CD8-positive, alpha-beta T cell (primary cell): ENCODE measurements at places on chromosomes 5 and 9. TPM values are rescaled to one million over a fixed set of nuclear protein-coding genes. Genes with fewer than 3 reads are reported as not detected.

The SLC4A9 gene
- total RNA-seq: not detected

The PCDHGA7 gene
- 0.08 TPM for total RNA-seq

The TMEM174 gene
- not detected for total RNA-seq

The RPL37 gene
- 2,873 TPM for total RNA-seq

The PCDHB2 gene
- not detected for total RNA-seq

The HNRNPA0 gene
- total RNA-seq: 57.0 TPM

The CDC25C gene
- total RNA-seq: not detected

The CDC20B gene
- total RNA-seq: not detected

The IARS1 gene
- 64.2 TPM for total RNA-seq

The PCDHB9 gene
- total RNA-seq: not detected

The DIRAS2 gene
- total RNA-seq: not detected

The CNTNAP3B gene
- total RNA-seq: not detected

The SPATA6L gene
- 2.6 TPM for total RNA-seq

The TMEM232 gene
- 1.0 TPM for total RNA-seq

The PCDHA9 gene
- not detected for total RNA-seq

The TSC1 gene
- 45.6 TPM for total RNA-seq

The ARSK gene
- 3.1 TPM for total RNA-seq

The SPATA31E1 gene
- total RNA-seq: not detected

The CYLC2 gene
- not detected for total RNA-seq

The CACNA1B gene
- total RNA-seq: not detected

The HMCN2 gene
- total RNA-seq: not detected

The BRINP1 gene
- total RNA-seq: not detected

The IL5 gene
- total RNA-seq: not detected

The GHR gene
- total RNA-seq: not detected

The LHX3 gene
- total RNA-seq: 0.17 TPM

The DAB2IP gene
- total RNA-seq: 0.58 TPM
